Aortic smooth muscle cell (primary cell): ENCODE measurements at places on chromosomes 6 and 20. TPM values are rescaled to one million over a fixed set of nuclear protein-coding genes. Genes with fewer than 3 reads are reported as not detected.

Gene COL12A1
- 328 and 349 TPM in 2 replicates for total RNA-seq

Gene FOXA2
- total RNA-seq = not detected in 2 replicates

Gene SNRNP48
- 10.3 and 12.6 TPM in 2 replicates for total RNA-seq

Gene BTBD3
- total RNA-seq = 28.0 and 33.2 TPM in 2 replicates

Gene GPR31
- total RNA-seq = not detected in 2 replicates

Gene CYP21A2
- total RNA-seq = under 0.01 and 0.62 TPM in 2 replicates

Gene HM13
- total RNA-seq = 71.5 and 72.6 TPM in 2 replicates

Gene GPR6
- not detected in 2 replicates for total RNA-seq

Gene SNAP25
- total RNA-seq = 0.40 and 1.7 TPM in 2 replicates

Gene HEY2
- total RNA-seq = 1.1 and 1.7 TPM in 2 replicates

Gene EBF4
- 0.13 and 0.25 TPM in 2 replicates for total RNA-seq

Gene SCRT2
- total RNA-seq = not detected in 2 replicates

Gene ZNF341
- 0.92 and 1.3 TPM in 2 replicates for total RNA-seq

Gene CPXM1
- total RNA-seq = under 0.01 and 0.53 TPM in 2 replicates

Gene DDR1
- 15.2 and 17.1 TPM in 2 replicates for total RNA-seq

Gene CEP250
- total RNA-seq = 15.7 and 20.5 TPM in 2 replicates

Gene NFS1
- 20.3 and 29.0 TPM in 2 replicates for total RNA-seq

Gene NUP43
- 16.0 and 16.3 TPM in 2 replicates for total RNA-seq

Gene SEL1L2
- total RNA-seq = not detected in 2 replicates

Gene RBM24
- 1.3 and 1.5 TPM in 2 replicates for total RNA-seq

Gene STK4
- total RNA-seq = 24.7 and 27.2 TPM in 2 replicates

Gene RCAN2
- total RNA-seq = 4.2 and 10.4 TPM in 2 replicates

Gene OPRM1
- not detected in 2 replicates for total RNA-seq

Gene FKBP1C
- 0.79 and 1.1 TPM in 2 replicates for total RNA-seq

Gene DSTN
- 303 and 357 TPM in 2 replicates for total RNA-seq

Gene HLA-DOA
- total RNA-seq = not detected in 2 replicates
